Endothelial cell (in vitro differentiated cells): ENCODE measurements at places on chromosomes 7 and 10.

- no peak for DNase-seq
Measured at GRCh38 chr7:22200238-22200637, 156.7 kb downstream of the RAPGEF5 start.

- peak; percentile 61 for DNase-seq
Measured at GRCh38 chr10:97708976-97709946, 4.3 kb upstream of the MARVELD1 start.

GRCh38 chr7:152521420-152522337, 85.9 kb upstream of the KMT2C start:
- DNase-seq = no peak

- no peak for DNase-seq
Measured at GRCh38 chr10:124590216-124591122, 128.8 kb downstream of the LHPP start.

DNA sequence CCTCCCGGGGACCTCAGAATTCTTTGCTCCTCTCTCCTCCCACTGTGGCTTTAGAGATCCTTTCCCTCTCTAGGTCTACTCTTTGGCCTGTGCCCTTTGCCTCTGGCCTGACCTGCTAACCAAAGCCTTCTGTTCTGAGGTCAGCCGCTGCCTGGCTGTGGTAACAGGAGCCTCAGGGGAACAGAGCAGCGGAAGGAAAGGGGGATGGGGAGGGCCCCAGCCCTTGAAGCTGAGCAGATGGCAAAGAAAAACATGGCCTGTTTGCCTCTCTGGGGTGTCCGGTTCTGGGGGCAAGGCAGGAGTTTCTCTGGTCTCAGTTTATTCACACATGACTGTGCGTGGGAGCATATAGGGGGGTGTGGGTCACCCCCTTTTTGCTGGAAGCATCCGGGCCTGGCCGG, 28.2 kb downstream of the COL26A1 start:
- peak; percentile 56 for DNase-seq

DNA sequence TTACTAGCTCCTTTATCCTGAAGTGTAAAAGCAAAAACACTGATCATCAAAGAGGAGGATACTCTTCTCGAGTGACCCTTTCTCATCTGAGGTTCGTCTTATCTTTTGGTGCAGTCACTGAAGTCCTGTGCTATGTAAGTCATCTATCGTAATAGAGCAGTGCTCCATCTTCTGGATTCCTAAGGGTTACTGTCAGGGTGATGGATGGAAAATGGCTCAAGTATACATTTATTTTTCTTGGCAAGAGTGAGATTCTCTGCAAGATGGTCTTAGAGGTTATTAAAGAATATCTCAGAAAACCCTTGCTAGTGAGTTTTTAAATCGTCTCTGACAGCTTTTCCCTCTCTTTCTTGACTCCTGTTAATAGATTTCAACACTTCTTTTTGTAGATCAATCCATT, 12.4 kb downstream of the PRKG1 start:
- no peak for DNase-seq

GRCh38 chr10:129945064-129945463, 19.0 kb downstream of the EBF3 start:
- no peak for DNase-seq

DNA sequence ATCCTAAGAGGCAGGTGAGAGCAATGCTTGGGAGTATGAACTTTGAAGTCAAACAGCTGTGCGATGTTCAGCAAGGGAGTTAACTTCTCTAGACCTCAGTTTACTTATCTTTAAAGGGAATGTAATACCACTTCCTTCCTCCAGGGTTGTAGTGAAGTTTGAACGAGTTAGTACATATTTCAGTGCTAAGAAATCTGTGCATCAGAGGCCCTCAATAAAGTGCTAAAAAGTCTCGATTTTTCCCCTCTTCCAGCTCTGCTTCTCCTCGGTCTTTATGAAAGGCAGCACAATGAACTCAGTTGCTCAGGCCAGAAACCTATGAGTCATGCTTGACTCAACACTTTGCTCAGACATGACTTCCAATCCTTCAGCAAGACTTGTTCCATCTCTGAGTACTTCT, 418.9 kb downstream of the MDFIC start:
- DNase-seq = no peak

- no peak for DNase-seq
Measured at GRCh38 chr7:72405418-72405817, 6.7 kb downstream of the CALN1 start.

GRCh38 chr7:2670720-2671391, 17.1 kb upstream of the AMZ1 start:
- DNase-seq = peak; percentile 78

- no peak for DNase-seq
Measured at GRCh38 chr7:106022193-106022821, 59.2 kb downstream of the CDHR3 start.

- DNase-seq = no peak
Measured at GRCh38 chr10:119535305-119535704, 7.2 kb downstream of the RGS10 start.

- no peak for DNase-seq
Measured at GRCh38 chr10:98956576-98957260, 278.9 kb downstream of the HPSE2 start.

DNA sequence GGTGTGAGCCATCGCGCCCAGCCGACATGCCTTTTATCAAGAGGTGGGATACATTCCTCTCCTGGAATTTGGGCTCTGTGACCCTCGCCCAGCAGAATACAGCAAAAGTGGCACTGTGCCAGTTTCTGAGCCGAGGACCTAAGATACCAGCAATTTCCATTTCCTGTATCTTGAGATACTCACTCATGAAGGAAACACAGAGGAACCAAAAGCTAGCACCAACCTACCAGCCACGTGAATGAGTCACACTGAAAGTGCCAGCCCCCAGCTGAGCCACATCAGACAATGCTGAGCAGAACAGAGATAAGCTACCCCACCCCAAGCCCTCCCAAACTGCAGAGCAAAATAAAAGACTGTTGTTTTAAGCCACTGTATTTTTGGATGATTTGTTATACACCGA, 56.3 kb downstream of the CACUL1 start:
- DNase-seq = no peak

DNA sequence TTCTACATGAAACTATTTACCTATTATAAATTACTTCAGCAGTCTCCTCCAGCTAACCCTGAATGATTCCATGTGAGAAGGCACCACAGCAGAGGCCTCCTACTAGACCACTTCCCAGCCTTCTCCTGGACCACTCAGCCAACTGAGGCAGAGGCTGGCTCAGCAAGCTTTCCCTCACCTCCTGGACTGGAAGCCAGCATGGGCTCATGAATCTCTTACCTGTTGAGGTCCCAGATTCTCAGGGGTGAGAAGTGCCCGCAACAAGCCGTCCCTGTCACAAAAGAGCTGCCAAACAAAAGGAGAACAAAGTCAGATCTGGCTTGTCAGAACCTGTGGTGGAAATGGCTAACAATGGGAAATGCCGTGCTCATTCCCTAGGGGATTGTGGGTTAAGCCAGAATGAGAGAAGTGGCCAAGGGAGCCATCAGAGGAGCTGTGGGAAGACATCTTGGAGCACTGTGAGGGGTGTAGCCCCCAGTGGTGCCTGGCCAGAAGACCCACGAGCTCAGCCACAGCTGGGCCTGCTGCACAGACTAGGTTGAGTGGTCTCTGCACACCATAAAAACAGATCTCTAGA, 36.5 kb downstream of the DPCD start:
- DNase-seq = no peak

- DNase-seq = peak; percentile 16
Measured at GRCh38 chr10:90862908-90863514, 5.2 kb upstream of the HTR7 start.

DNA sequence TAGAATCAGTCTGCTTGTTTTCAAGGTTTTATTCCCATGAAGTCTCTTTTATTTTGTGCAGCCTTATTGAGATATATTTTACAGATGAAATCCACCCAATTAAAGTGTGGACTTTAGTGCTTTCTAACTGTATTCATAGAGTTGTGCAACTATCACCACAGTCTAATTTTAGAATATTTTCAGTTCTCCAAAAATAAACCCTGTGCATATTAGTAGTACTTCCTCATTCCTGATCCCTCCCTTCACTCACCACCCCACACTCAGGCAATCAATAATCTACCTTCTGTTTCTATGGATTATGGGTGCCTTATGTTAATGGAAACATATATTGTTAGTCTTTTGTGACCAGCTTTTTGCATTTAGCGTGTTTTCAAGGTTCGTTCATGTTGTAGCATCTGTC, 185.7 kb upstream of the TMEM72 start:
- no peak for DNase-seq

- DNase-seq = no peak
Measured at GRCh38 chr10:92847202-92847864, 987 bp upstream of the EXOC6 start.

- no peak for DNase-seq
Measured at GRCh38 chr10:35185260-35186034, 58.8 kb downstream of the CREM start.

- DNase-seq = no peak
Measured at GRCh38 chr10:61910894-61911293, 9.4 kb downstream of the ARID5B start.

- DNase-seq = no peak
Measured at GRCh38 chr7:126578338-126578737, 674.4 kb downstream of the GRM8 start.

DNA sequence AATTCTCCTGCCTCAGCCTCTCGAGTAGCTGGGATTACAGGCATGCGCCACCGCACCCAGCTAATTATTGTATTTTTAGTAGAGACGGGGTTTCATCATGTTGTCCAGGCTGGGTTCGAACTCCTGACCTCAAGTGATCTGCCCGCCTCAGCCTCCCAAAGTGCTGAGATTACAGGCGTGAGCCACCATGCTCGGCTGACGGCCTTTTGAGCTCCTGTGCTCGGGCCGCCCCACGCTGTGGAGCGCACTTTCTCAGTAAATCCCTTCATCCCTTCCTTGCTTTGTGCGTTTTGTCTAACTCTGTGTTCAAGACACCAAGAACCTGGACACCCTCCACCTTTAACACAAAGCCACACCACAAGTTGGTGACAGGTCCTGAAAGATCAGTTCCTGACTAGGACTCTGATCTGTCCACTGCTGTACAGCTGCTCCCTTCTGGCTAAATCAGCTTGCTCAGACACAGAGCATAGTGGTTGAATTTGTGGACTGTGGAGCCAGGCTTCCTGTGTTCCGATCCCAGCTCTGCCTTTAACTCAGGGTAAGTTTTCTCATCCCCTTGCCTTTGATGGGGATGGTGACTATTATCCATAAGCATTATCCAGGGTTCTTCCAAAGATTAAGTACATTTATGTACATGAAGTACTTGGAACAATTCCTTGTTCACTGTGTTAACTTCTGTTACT, 20.1 kb downstream of the CHST3 start:
- DNase-seq = no peak

DNA sequence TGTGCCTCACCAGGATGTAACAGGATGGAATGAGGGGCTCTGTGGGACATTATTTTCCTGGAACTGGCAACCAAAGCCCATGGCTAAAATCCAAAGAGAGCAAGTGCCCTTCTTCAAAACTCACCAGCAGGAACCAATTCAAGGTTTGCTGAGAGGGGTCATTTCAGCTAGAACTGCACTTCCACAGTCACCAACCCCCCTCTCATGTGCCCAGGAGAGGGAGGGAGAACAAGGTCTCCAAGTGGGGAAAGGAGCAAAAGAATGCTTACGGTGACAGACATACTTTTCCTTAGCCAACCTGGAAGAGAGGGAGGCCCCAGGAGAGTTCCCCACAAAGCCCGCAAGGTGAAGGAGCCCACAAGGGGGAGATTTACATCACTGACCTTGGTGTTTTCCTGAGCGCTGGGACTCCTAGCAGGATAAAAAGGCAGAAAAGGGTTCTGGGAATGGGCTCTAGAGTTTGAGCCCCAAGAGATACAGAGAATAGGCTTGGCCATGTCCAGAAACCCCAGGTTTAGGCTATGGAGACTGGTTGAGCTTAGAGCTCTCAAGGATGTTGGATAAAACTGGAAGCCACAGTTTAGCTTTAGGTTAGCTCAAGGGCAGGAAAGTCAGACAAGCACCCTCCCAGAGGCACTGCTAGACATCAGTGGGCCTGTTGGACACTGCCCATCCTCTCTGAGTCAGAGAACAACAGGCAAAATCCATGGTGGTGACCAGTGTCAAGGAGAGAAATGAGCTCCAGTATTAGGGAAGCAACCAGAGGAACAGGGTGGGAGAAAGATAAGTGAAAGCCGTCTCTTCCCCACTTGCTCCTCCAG, 63.9 kb upstream of the GHITM start:
- no peak for DNase-seq

DNA sequence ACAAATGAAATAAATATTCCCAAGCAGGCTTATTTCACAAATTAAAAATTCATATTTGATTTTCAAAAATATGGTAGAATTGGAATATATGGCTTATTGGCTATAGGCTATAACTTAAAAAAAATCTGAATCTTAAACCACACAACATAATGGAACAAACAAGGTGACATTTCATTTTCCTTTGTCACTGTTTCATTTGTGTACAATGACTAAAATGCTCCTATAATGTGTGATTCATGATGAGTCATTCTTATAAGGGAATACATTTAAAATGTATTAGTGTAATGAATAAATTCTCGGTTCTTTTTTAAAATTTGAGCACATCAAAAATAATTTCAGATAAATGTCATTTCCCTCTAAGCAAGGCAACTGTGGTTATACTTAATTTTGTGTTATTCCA, 148.0 kb upstream of the ANK3 start:
- no peak for DNase-seq

GRCh38 chr10:12726971-12727831, 274.3 kb downstream of the CCDC3 start:
- DNase-seq = no peak
